ENCODE measurements at places on chromosomes 3 and 15. TPM values are rescaled to one million over a fixed set of nuclear protein-coding genes. Genes with fewer than 3 reads are reported as not detected.

Gene COL6A5
- 0.05 TPM for total RNA-seq

Gene ITIH1
- total RNA-seq, result not detected

Gene ADGRG7
- total RNA-seq, result not detected

Gene SLC9C1
- not detected for total RNA-seq

Gene CHAC1
- 10.3 TPM for total RNA-seq

Gene MCTP2
- 1.2 TPM for total RNA-seq

Gene MESP2
- total RNA-seq, result 0.15 TPM

Gene MKRN3
- total RNA-seq, result 0.58 TPM

Gene FOXB1
- not detected for total RNA-seq

Gene APOD
- total RNA-seq, result 8.6 TPM

Gene KNG1
- not detected for total RNA-seq

Gene ASB14
- not detected for total RNA-seq

Gene OXTR
- 4.8 TPM for total RNA-seq

Gene BCHE
- total RNA-seq, result 29.1 TPM

DNA sequence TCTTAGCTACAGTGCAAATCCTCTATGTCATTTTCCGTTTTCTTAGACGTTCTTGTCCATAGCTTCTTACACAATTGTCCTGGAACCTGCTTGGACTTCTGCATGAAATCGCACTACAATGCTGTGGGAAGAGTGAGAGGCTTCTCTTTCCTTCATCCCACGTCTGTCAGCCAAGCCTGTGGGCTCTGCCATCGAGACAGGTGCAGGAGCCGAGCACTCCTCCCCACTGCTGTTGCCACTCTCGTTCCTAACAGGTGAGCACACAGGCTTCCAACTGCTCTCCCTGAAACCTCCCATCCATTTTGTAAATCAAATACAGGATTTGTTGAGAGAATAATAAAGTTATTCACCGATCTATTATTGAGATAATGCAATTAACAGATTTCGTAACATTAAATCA is 23.5 kb downstream of the ZXDC start:
- DNase-seq, result no peak

DNA sequence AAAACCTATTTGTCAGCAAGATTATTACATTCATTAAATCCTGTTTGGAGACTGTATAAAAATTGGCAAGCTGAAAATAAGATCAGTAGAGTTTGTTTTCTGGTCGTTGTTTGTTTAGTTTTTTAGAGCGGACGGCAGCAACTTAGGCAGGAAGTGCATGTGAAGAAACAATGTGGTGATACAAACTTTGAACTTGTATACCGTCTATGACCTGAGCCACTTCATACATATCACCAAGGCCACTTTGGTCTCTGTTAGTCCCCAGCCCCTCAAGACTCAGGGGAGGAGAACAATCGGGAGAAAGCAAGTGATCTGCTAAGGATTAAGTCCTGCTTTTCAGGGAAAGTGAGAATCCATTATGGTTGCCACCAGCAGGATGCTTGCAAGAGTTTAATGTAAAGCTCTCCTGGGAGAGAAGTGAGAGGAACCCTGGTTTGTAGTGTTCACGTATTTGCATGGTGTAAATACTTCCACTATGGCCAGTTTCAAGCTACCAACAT is 31.1 kb downstream of the RASGRP1 start:
- DNase-seq, result no peak

- no peak for DNase-seq
Measured at GRCh38 chr15:58436552-58436951, 4.8 kb downstream of the LIPC start.

DNA sequence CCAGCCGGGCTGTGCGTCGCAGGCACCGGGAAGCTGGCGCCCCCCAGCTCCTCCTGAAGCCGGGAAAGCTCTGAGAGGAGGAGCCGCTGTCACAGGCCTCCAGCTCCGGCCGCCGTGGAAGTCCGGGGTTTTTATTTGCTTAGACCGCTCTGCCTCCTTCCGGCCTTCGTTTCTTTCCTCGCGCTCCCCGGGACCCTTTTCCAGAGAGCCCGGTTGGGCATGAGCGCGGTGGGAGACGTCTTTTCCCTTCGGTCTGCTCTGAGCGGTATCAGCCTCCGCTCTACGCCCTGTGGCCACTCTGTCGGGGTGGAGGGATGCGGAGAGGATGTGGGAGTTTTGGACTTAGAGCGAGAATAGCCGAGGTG is 559 bp downstream of the SENP5 start:
- DNase-seq, result no peak

DNA sequence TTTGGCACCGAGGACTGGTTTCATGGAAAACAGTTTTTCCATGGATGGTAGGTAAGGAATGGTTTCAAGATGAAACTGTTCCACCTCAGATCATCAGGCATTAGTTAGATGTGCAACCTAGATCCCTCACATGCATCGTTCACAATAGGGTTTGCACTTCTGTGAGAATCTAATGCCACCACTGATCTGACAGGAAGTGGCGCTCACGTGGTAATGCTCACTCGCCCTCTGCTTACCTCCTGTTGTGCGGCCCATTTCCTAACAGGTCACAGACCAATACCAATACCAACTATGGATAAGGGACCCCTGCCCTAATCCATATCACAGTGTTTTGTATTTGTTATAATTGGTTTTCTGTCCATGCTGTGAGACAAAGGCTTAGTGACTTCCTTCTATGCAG is 58.9 kb downstream of the SLMAP start:
- no peak for DNase-seq

- peak; percentile 68 for DNase-seq
Measured at GRCh38 chr15:50137330-50137761, 18.3 kb upstream of the ATP8B4 start.

- no peak for DNase-seq
Measured at GRCh38 chr3:141218926-141219325, 12.7 kb upstream of the PXYLP1 start.

- no peak for DNase-seq
Measured at GRCh38 chr3:110494728-110495127, 576.9 kb upstream of the NECTIN3 start.

DNA sequence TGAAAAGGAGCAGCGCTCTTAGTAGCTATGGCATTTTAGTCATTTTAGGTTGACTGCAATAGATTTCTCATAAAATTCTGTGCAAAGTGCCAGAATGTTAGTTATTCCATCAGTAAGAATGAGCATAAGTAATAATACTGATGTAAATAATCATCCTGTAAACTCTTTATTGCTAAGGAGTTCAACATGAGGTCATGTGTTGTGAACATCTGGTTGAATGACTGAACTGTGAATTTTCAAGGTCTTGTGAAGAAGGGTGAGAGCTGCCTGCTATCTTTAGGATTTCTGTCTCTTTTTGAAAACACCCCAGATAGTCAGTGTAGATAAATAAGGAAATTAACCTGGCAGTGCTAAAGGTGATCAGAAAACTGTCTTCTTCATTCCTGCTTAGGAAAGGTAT is 333.4 kb upstream of the TBC1D5 start:
- no peak for DNase-seq

DNA sequence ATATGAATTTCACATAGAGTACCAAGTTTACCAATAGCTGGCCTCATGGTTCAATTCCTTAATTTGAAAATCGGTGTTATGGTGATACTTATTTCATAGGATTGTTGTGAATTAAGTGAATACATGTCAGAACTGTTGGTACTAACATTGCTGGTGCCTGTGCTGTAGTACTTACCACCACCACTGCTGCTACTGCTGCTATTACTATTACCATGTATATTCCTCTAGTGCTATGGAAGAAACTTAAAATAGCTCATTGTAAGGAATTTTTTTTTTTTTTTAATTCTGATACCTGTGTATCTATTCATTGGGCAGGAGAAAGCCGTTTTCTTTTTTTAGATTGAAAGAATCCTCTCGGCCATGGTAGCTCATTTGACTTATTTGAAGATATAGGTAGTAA is 3.6 kb downstream of the FYTTD1 start:
- no peak for DNase-seq

DNA sequence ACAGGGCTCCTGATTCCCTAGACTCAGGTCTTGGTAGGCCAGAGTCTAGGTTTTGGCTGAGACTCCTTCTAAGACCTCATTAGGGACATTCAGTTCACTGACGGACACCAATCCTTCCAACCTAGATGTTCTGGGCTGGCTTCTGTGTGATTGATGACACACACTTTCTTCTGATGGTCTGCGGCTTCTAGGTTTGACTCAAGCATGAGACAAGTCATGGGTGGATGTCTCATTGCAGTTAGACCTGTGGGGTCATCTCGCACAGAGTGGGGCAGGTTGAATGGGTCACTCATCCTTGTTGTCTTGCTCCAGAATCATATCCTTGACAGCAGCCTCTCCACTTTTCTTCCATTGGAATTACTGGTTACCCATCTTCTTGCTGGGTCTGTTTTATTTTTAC is 35.8 kb downstream of the ARNT2 start:
- DNase-seq, result no peak

GRCh38 chr15:80234883-80235282 is 17.1 kb downstream of the CTXND1 start:
- DNase-seq, result no peak

- DNase-seq, result peak; percentile 68
Measured at GRCh38 chr3:179146911-179147513, 1.1 kb upstream of the PIK3CA start.

DNA sequence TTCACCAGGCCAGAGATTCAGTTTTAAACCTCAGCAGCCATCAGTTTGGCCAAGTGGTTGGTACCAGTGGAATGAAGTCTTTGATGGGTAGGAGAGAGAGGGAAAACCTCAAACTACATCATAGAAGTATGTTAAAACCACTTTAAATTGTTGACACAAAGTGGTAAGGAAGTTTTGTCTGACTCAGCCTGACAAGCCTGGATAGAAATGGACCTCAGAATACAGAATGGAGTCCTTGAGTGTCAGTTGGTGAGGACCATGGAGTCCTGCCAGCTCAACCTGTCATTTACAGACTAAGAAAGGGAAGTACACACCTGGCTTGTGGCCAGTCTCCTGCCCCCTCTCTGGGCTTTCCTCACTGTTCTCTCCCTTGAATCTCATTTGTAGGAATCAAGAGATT is 12.1 kb downstream of the EAF1 start:
- DNase-seq, result no peak

DNA sequence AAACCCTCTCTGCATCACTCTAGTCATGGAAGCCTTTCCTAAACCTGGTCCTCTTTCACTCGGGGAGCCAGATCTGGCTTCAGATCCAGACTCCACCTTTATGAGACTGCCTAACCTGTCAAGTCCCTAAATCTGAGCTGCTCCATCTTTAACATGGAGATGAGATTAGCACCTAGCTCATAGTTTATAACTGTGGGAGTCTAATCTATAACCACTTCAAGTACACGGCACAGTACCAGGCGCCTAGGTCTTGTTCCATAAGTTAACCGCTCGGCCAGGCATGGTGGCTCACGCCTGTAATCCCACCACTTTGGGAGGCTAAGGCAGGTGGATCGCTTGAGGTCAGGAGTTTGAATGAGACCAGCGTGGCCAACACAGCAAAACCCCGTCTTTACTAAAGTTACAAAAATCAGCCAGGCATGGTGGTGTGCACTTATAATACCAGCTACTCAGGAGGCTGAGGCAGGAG is 30.3 kb downstream of the TPM1 start:
- no peak for DNase-seq

- no peak for DNase-seq
Measured at GRCh38 chr15:74420193-74420905, 13.4 kb downstream of the SEMA7A start.

DNA sequence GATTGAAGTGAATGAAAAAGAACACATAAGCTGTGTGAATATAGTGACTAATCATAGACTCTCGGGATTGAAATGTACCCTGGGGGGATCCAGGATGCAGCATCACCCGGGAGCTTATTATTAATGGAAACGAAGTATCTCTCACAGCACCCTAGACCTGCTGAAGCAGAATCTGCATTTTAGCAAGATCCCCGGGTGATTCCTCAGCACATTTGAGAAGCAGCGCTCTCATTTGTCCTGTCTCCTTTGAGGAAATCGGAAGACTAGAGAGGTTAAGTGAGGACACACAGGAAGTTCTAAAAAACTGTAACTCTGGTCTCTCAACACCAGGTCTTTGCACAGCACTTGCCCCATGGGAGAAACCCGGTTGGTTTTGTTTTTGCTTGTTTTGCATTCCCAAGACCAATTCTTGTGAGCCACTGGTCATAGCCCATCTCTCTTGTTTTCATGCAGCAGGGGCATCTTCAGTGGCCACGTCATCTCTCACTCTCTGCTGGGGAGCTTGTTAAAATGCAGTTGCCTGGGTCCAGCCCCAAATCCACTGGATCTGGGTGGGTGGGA is 30.2 kb downstream of the ZNF710 start:
- no peak for DNase-seq

DNA sequence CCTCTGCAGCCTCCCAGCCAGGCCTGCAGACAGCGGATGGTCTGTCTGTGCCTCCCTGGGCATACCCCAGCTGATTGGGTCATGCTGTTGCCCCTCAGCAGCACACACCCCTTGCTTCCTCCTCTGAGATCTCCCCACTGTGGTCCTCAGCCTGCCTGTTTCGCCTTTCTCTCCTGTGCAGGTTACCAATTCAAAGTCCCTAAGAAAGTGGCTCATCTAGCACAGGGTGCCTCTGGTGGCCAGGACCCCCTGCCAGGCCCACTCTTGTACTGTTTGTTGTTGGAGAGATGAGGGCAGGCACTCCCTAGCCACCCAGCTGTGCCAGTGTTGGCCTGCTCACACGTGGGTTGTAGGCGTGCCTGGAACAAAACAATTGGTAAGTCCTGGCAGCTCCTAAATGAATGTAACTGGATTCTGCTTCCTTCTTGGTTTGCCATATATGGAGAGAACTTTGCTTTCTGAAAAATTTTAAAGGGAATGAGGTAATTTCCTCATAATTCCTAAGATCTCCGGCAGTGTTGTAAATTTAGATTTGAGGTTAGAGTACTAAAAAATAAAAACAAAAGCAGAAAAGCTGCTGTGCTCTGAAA is 213.2 kb upstream of the IL12A start:
- no peak for DNase-seq

- DNase-seq, result no peak
Measured at GRCh38 chr3:141876891-141877621, 613 bp downstream of the ATP1B3 start.

DNA sequence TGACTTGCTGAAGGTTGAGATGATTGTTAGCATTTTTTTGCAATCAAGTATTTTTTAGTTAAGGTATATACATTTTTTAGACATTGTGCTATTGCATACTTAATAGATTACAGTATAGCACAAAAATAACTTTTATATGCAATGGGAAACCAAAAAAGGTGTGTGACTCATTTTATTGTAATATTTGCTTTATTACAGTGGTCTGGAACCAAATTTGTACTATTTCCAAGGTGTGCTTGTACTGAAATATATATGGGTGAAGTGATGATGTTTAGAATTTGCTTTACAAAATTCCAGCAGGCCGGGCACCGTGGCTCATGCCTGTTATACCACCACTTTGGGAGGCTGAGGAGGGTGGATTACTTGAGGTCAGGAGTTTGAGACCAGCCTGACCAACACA is 29.1 kb upstream of the TBC1D23 start:
- DNase-seq, result no peak
